ENCODE measurements at places on chromosomes 16 and 17.
A peak's percentile ranks its signal among the peaks of the same experiment; 100 is the strongest.

- DNase-seq = no peak
Observed at GRCh38 chr17:83178533-83179304, 99.3 kb downstream of the METRNL start.

GRCh38 chr17:19271780-19272357 lies 34.7 kb downstream of the EPN2 start:
- no peak for DNase-seq

- no peak for DNase-seq
Observed at GRCh38 chr17:50354776-50355175, 8.8 kb downstream of the XYLT2 start.

- peak; percentile 97 for DNase-seq
Observed at GRCh38 chr17:77476931-77477805, 336.4 kb downstream of the SEC14L1 start.

DNA sequence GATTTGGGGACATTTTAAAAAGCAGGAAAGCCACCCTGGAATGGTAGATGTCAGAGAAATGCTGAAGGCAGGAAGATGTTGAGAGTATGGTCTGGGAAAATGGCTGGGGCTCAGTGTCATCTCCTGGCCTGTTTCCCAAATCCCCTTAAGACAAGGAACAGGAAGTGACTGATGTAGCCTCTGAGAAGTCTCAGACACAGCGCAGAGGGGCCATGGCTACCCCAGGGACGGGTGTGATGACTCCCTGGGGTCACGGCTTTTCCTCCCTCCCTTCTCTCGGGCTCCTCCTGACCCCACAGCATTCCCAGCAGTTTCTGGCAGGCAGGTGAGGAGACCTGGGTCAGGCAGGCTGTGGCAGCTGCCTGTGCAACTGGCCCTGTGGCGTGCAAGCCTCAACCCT lies 45.4 kb downstream of the RAP1GAP2 start:
- DNase-seq = peak; percentile 23

DNA sequence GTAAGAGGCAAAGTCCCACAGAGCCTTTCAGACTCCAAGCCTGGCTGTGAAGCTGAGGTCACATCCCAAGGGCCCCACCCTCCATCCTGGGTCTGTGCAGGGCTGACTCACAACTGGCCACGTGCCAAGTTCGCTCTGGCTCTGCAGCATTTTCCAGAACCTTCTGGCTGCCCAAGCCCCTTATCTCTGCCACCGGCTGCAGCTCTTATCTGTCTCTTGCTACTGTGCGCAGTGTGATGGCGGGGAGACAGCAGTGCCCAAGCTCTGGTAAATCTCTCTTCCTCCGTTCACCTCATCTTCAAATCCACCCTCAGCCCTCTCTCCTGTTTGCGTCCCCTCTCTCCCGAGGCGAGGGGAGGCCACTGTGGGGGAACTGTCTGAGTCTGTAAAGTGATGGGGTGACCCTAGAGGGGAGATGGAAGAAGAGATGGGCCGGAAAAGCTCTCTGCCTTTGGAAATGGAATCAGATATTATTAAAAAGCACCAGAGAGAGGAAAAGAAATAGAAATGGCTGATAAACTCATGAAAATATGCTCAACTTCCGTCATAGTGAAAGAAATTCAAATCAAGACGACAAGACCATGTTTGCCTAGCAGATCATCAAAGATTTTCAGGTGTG lies 162.7 kb upstream of the CDC42EP4 start:
- peak; percentile 60 for DNase-seq

- DNase-seq = no peak
Observed at GRCh38 chr16:53912155-53912554, 208.2 kb downstream of the FTO start.

GRCh38 chr16:82864332-82865040 lies 237.7 kb downstream of the CDH13 start:
- no peak for DNase-seq

- no peak for DNase-seq
Observed at GRCh38 chr17:32266389-32267301, 1.0 kb downstream of the RHBDL3 start.

DNA sequence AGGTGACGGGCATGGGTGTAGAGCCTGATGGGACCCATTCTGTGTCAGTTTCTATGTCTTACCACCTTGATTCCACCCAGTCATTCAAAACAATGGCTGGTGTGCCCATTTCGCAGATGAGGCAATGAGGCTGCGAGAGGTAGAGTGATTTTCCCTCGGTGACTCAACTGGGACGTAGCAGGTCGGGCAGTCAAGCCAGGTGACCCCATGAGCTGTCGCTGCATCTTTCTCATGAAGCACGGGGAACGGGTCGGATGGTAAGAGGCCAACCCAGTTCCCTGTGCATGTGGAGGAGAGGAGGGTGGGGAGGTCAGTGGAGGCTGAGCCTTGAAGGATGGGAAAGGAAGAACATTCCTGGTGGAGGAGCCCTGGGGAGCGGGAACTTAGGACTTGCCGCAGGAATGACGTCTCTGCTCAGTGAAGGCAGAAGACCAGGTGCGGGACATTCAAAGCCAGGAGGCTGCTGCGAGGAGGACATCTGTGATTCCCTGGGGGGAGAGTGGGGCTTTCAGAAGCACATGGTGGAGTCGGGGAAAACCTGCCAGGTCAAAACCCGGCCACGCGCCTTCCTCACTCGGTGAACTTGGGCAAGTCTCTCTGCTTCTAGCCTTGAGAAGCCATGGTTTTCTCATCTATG lies 1.1 kb downstream of the IL21R start:
- DNase-seq = peak; percentile 17

DNA sequence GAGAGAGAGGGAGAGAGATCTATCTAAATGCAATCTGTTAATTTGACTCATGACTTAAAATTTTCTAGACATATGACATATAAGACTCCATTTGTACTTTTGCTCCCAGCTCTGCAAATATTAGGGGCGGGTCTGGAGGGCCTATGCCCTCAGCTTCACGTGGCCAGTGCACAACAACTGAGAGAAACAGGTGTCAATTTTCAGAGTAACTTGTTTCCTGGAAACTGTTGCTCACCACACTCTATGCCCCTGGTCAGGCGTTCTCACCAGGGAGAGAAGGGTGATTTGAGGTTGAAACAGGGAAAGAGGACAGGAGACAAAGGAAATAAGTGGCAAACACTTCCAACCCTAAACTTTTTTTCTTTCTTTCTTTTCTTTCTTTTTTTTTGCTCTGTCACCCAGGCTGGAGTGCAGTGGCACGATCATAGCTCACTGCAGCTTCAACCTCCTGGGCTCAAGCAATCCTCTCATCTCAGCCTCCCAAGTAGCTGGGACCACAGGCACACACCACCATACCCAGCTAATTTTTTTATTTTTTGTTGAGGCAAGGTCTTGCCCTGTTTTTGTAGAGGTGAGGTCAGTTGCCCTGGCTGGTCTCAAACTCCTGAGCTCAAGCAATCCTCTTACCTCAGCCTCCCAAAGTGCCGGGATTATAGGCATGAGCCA lies 270.0 kb downstream of the SLC39A11 start:
- DNase-seq = no peak

DNA sequence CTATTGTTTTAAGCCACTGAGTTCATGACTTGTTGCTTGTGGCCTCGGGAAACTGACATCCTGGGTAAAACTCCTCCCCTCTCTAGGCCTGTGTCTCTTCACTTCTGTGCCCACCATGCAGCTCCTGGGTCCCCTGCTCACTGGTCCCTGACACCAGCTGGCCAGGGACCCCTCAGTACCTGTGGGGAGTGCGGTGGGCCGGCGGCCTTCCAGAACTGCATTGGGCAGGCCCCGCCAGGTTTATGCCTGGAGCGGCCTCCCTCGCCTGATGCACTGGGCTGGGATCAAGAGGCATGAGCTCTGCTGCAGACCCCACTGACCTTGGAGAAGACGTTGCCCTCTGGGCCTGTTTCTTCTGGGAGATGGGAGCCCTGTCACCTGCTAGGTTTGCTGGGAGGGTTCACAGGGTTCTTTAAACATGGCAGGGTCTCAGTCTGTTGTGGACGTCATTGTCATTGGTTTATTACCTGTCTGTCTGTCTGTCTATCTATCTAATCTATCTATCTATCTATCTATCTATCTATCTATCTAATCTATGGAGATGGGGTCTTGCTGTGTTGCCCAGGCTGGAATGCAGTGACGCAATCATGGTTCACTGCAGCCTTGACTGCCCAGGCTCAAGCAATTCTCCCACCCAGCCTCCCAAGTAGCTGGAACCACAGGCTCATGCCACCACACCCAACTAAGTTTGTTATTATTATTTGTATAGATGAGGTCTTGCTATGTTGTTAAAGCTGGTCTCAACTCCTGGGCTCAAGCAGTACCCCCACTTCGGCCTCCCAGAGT lies 21.5 kb upstream of the RMI2 start:
- DNase-seq = no peak

GRCh38 chr16:2324296-2324859 lies 16.1 kb downstream of the ABCA3 start:
- DNase-seq = no peak

DNA sequence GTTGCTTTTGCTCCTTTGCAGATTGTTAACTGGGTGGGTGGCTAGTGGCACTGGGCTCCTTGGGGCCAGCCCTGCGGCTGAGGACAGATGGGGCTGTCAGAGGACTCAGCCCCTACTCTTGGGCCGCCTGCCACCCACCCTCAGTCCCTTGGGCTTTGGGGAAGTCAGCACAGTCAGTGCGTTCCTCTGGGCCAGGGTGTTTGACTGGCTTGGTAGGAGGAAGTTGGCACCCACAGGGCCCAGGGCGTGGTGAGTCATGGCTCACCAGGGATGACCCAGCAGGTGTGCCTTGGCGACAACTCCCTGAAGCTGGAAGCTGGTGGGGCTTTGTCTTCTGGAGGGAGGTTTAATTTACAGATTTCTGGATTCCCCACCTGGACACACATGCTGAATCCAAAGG lies 32.4 kb downstream of the HAPSTR1 start:
- DNase-seq = no peak

GRCh38 chr16:67560827-67561342 lies 1.4 kb upstream of the CTCF start:
- DNase-seq = no peak

- peak; percentile 55 for DNase-seq
Observed at GRCh38 chr16:51163894-51164566, 13.0 kb upstream of the SALL1 start.

GRCh38 chr17:43412166-43412565 lies 13.4 kb downstream of the ARL4D start:
- no peak for DNase-seq

DNA sequence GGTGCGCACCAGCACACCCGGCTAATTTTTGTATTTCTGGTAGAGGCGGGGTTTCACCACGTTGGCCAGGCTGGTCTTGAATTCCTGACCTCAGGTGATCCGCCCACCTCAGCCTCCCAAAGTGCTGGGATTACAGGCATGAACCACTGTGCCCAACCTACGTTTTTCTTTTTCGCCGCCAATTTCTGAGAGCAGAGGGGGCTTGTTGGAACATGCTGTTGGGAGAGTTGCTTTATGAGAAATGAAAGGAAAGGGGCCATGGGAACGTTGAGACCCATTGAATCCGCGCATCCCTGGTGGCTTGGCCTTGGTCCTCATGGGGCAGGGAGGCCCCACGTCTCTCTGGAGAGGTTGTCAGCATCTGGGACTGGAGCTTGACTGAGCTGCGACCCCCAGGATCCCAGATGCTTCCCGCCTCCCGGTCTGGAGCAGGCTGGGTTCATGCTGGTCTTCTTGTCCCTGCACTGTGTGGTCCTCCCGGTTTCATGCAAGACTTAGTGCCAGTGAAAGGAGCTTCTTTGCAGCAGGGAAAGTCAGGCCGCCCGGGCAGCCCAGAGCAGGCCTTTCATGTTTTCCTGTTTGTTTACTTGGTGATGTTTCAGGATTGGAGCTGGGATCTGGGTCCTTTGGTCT lies 22.8 kb downstream of the CRISPLD2 start:
- DNase-seq = no peak

- DNase-seq = no peak
Observed at GRCh38 chr16:67108931-67109406, 772 bp upstream of the PHAF1 start.

DNA sequence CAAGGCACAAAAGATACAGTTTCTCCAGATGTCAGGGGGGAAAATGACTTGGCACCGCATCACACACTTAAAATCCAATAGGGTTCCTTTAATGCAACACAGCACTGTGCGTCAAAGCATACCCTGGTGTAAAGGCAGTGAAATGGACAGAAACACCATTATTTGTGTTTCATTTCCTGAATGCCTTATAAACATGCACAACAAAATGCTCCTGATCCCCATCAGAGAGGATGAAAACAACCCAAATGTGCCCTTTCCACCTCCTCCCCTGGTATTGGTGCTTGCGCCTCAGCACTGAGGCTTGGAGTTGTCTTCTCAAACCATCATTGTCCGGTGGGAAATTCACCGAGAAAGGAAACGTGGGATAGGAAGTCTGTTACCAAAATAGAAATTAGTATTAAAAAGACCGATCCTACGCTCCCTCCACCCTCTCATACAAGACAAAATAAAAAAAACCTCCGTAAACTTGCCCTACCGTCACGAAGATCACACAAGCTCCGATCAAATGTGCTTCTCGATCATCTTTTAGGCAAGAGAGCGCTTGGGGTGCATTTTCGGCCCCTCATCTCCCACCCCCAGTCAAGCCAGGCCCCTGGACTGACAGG lies 722 bp downstream of the CDC27 start:
- DNase-seq = peak; percentile 53

- DNase-seq = no peak
Observed at GRCh38 chr17:45790296-45790922, 6.3 kb downstream of the CRHR1 start.

DNA sequence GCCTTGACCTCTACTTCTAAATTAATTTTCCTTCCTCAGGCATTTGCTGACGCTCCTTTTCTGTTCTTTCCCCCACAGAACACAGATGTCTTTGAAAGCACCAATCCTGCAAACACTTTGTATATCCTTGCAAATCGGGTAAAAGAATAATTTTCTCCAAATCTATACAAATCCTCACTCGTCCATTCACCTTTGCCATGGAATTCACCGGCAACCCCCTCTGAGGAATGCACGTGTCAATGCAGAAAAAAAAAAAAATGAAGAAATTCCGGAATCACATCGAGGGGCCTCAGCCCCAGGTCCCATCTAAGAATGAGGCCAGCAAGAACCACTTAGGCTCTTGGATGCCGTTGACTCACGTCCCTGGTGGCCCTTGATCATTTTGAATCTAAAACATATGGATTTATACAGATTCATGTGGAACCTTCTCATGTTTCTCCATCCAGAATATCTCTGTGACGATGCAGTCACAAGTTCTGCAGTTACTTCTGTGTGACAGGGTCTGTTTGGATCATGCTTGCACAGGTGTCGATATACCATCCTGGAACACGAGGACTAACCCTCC lies 136.9 kb downstream of the RBFOX3 start:
- DNase-seq = peak; percentile 7

DNA sequence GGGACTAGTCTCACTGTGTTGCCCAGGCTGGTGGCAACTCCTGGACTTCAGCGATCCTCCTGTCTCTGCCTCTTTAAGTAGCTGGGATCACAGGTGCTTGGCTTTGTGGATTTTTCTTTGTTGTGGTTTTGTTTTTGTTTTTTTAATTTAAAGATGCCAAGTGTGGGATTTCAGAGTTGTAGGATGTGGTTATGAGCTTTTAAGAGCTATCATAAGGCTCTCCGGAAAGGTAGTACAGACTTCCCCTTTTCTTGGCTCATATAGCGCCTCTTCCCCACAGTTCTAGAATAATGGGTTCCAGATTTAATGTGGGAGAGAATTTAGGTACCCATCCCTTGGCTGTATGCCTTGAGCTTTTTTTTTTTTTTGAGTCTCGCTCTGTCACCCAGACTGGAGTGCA lies 17.1 kb downstream of the AKAP1 start:
- DNase-seq = no peak

Data from fibroblast of upper back skin (primary cell).